ENCODE measurements at places on chromosomes 11 and 22. TPM values are rescaled to one million over a fixed set of nuclear protein-coding genes. Genes with fewer than 3 reads are reported as not detected.

GRCh38 chr11:35598254-35599125 lies 19.8 kb upstream of the FJX1 start:
- H3K4me1 ChIP-seq: no peaks in the 10 kb centered on the region
- H3K27ac ChIP-seq: no peak overlapping the region
- H3K36me3 ChIP-seq: no peaks in the 10 kb centered on the region
- H3K4me3 ChIP-seq: no peak overlapping the region
- DNase-seq: no peak
- H3K27me3 ChIP-seq: no peaks in the 10 kb centered on the region

DNA sequence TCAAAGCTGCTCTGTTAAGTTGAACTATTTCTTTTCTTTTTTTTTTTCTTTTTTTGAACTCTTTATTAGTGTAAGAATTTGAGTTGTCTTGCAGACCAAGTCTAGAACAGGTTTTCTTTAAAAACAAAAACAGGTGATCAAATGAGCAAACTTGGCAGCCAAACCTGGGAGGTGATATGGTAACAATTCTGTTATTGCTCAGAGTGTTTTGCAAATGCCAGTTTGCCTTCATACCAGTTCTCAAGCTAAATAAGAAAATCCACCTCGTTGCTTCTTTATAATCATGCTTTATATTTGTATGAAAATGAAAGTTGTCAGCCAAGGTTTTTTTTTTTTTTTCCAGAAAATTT lies 76.9 kb downstream of the DEPDC5 start:
- H3K4me3 ChIP-seq: no peak overlapping the region
- no peaks in the 10 kb centered on the region for H3K4me1 ChIP-seq
- no peaks in the 10 kb centered on the region for H3K27me3 ChIP-seq
- DNase-seq: no peak

DNA sequence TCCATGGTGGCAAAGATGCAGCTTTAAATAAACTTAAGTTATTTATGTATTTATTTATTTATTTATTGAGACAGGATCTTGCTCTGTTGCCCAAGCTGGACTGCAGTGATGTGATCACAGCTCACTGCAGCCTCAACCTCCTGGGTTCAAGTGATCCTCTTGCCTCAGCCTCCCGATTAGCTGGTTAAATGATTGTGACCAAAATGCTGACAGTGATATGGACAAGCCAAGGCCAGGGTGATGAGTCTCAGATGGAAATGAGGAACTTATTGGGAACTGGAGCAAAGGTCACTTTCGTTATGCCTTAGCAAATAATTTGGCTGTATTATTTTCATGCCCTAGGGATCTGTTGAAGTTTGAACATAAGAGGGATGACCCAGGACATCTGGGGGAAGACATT lies 9.3 kb upstream of the LRP5 start:
- H3K27ac ChIP-seq: no peak overlapping the region
- DNase-seq: no peak

- no peak for DNase-seq
- no peak overlapping the region for H3K27ac ChIP-seq
- no peaks in the 10 kb centered on the region for H3K27me3 ChIP-seq
- no peak overlapping the region for H3K4me3 ChIP-seq
Observed at GRCh38 chr22:45574069-45574703, 71.5 kb downstream of the FBLN1 start.

GRCh38 chr11:76257074-76257719 lies 50.9 kb upstream of the WNT11 start:
- no peaks in the 10 kb centered on the region for H3K27me3 ChIP-seq
- DNase-seq: no peak
- no peak overlapping the region for H3K4me3 ChIP-seq
- H3K27ac ChIP-seq: no peak overlapping the region
- H3K4me1 ChIP-seq: no peaks in the 10 kb centered on the region
- no peaks in the 10 kb centered on the region for H3K36me3 ChIP-seq

DNA sequence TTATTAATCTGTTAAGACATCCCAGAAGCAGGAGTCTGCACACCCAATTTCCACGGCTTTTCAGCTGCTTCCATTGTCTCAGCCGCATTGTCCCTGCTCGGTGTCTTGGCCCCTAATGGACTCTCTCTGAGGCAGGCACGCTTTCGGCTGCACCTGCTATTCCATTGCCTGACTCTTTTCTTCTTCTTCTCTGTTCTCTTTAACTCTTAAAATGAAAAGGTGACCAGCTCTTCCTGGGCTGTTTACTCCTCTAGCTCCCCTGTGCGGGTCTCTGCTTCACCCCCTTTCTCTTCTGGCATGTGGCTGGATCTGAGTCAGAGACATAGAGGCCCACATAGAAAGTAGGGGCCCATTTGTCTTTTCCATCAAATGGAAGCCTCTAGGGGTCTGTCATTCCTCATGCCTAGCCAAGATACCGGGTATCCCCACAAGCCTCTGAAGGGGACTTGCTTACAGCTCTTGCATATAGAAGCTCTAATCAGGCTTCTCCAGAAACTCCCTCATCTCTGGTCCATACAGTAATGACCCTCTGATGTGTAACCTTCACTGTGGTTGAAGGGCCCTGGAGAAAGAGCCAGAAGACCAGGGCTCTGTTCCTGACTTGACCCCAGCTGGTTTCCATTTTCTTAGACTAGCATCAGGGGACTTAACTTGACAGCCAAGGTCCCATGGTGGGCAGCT lies 243.9 kb downstream of the ST3GAL4 start:
- no peak overlapping the region for H3K4me3 ChIP-seq
- no peaks in the 10 kb centered on the region for H3K27me3 ChIP-seq
- H3K27ac ChIP-seq: no peak overlapping the region
- no peak for DNase-seq
- no peaks in the 10 kb centered on the region for H3K4me1 ChIP-seq

CEP126 gene
- total RNA-seq: 7.2 TPM

ABCC8 gene
- not detected for total RNA-seq
